ENCODE measurements at places on chromosomes 11 and 22. TPM values are rescaled to one million over a fixed set of nuclear protein-coding genes. Genes with fewer than 3 reads are reported as not detected.

The ANGPTL5 gene
- total RNA-seq, result not detected

The RAG2 gene
- total RNA-seq, result not detected

The P2RY6 gene
- 0.05 TPM for total RNA-seq

The OR51B6 gene
- not detected for total RNA-seq

The TMEM134 gene
- total RNA-seq, result 30.6 TPM

The CASTOR1 gene
- 8.5 TPM for total RNA-seq

The CNGA4 gene
- not detected for total RNA-seq

The ENTHD1 gene
- total RNA-seq, result not detected

The GSTP1 gene
- 1,138 TPM for total RNA-seq

The LIF gene
- 1.7 TPM for total RNA-seq

The SLC17A6 gene
- total RNA-seq, result not detected

The IFITM1 gene
- 0.37 TPM for total RNA-seq

The FAM83F gene
- under 0.01 TPM for total RNA-seq

The OPCML gene
- not detected for total RNA-seq
